NCI-H187 treated with DMSO at 0.1 percent for 48 hours (cell line): ENCODE measurements at places on chromosomes 4 and X.

- DNase-seq = no peak
These were observed 105.3 kb upstream of the IGSF1 start for GRCh38 chrX:131394384-131394783.

DNA sequence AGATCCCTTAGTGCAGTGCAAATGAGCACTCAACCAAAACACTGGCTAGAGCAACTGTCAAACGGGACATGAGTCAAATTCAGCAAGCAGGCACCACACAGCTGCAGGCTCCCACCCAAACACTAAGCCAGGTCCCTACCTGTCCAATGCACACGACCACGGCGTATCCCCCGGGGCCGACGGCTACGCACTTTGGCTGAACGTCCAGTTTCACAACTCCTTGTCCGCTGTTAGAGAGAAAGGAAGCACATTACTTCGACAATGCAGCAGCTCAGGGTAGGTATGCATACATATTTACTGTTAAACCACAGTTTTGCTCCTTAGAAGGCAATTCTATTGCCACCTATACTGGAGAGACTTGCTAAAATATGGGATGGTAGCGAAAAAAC is 35.4 kb downstream of the WDR1 start:
- DNase-seq = no peak

DNA sequence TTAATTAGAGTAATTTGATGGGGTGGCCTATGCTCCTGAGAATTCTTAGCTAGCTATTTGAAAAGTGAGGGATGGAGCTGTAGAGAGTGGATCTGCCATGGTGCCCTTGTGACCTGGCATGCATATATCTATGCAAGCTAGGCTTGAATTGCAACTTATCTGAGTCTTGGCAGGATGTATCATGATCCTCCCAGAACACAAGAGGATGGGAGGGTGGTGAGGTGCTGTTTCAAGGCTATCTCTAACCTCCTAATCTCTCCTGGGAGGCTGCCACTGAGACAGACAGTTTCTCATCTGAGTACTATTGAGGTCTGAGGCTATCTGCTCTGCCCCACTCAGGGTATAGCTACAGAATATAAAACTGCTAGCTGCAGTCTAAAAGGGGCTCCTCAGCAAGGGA is 56.6 kb downstream of the BRCC3 start:
- DNase-seq = no peak

- no peak for DNase-seq
These were observed 53.0 kb upstream of the PPP2R3B start for GRCh38 chrX:439719-440118.

DNA sequence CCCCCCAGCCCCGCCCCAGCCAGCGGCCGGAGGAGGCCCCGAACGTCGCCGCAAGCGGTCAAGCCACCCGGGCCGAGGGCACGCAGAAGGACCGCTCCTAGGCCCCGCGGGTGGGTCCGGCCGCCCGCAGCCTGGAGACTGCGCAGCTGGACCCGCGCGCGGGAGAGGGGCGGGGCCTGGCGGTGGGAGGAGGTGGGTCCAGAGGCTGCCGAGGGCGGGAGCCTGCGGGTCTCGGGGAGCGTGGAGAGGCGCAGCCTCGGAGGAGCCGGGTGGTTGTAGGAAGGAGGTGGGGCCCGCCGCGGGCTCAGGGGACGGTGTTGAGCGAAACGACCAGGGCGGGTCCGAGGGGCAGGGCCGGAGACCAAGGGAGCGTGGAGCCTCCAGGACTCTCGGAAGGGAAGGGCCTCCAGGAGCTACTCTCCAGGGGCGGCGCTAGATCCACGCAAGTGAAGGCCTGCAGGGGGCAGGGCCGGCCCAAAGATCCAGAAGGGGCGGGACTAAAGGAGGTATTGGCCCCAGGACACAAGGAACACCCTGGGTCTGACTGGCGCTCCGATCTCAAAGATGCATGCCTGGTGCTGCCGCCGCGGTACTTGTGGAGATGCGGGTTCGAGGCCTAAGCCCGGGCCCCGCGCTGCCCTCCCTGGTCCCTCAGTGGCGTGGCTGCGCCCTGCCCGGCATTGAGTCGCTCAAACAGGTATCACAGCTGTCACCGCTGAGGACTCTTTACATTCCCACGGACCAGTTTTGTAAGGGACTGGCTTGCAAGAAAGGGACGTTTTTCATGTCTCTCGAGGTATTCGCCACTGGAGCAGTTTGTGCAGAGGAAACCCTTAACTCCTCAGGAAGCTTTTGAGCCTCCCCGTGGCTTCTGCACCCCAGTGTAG is 5.9 kb downstream of the TIMM17B start:
- DNase-seq = peak; percentile 9
